ENCODE measurements at places on chromosomes 7 and 10. TPM values are rescaled to one million over a fixed set of nuclear protein-coding genes. Genes with fewer than 3 reads are reported as not detected.
A peak's percentile ranks its signal among the peaks of the same experiment; 100 is the strongest.

DNA sequence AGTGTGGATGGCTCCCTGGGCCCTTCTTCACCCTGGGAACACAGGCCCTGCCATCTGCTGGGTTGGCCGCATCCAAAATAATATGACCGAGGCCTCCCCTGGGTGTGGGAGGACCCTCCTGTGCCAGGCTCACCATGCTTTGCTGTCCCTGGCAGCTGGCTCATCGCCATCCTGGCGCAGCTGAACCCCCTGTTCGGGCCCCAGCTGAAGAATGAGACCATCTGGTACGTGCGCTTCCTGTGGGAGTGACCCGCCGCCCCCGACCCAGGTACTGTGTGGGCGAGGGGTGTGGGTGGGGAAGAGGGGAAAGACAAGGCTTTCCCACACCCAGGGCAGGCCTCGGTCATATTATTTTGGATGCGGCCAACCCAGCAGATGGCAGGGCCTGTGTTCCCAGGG lies 4.8 kb downstream of the ATP6V0E2 start:
- no peak for DNase-seq

- DNase-seq, result peak; percentile 44
These were observed 82.0 kb downstream of the BMS1 start for GRCh38 chr10:42864575-42864974.

- DNase-seq, result no peak
These were observed 108.7 kb downstream of the TBXAS1 start for GRCh38 chr7:139937715-139938114.

GRCh38 chr10:98267069-98267893 lies 713 bp downstream of the LOXL4 start:
- no peak for DNase-seq

The TBXAS1 gene
- not detected for total RNA-seq

The NPC1L1 gene
- not detected for total RNA-seq

DNA sequence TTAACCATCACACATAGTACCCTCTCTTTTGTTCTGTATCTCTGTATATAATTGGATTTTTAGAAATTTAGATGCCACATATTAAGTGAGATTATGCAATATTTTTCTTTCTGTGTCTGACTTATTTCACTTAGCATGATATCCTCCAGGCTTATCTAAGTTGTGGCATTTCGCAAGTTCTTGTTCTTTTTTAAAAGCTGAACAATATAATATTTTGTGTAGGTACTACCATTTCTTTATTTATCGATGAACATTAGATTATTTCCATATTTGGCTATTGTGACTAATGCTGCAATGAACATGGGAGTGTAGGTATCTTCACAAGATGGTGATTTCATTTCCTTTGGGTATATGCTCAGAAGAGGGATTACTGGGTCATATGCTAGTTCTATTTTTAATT lies 295.0 kb downstream of the SUGCT start:
- no peak for DNase-seq

- peak; percentile 83 for DNase-seq
These were observed 148.2 kb downstream of the CELF2 start for GRCh38 chr10:11165591-11166543.

Data from neural progenitor cell (in vitro differentiated cells).